ENCODE measurements at places on chromosomes 2 and 18.

GRCh38 chr2:24676493-24676892 is 116.7 kb downstream of the PTRHD1 start:
- no peak for DNase-seq

GRCh38 chr2:108604196-108604595 is 69.9 kb downstream of the LIMS1 start:
- DNase-seq: no peak

GRCh38 chr18:62242955-62243354 is 55.9 kb downstream of the RELCH start:
- no peak for DNase-seq

GRCh38 chr2:30249354-30249753 is 18.0 kb downstream of the LBH start:
- no peak for DNase-seq

- no peak for DNase-seq
These were observed 165.6 kb downstream of the TMEFF2 start for GRCh38 chr2:192029089-192029488.

GRCh38 chr2:203327901-203328759 is at the start of gene ABI2:
ABI2 (plus strand) TSS chr2:203328394; CDS start chr2:203328515, 121 bp downstream.
- peak; percentile 44 for DNase-seq

DNA sequence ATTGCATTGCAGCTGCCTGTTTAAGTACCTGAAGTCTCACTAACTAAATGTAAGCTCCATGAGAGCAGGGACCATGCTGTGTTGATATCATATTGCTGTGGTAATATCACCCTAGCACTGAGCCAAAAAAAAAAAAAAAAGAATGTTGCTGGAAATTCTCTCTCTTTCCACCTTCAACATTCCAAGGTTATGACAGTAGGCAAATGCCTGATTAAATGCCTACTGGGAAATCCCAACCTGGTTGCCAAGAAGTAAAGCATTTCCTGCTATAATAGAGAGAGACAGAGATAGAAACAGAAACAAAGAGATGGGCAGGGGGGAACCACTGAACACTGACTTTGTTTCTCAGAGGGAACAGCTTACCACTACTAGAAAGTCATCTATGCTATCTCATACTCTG is 1604.2 kb downstream of the LRP1B start:
- DNase-seq: no peak

GRCh38 chr2:223532161-223532560 is 70.0 kb downstream of the SCG2 start:
- no peak for DNase-seq

GRCh38 chr2:21367421-21367820 is 243.7 kb downstream of the TDRD15 start:
- DNase-seq: no peak

- DNase-seq: no peak
These were observed 992.8 kb upstream of the FANCL start for GRCh38 chr2:59233920-59234319.

DNA sequence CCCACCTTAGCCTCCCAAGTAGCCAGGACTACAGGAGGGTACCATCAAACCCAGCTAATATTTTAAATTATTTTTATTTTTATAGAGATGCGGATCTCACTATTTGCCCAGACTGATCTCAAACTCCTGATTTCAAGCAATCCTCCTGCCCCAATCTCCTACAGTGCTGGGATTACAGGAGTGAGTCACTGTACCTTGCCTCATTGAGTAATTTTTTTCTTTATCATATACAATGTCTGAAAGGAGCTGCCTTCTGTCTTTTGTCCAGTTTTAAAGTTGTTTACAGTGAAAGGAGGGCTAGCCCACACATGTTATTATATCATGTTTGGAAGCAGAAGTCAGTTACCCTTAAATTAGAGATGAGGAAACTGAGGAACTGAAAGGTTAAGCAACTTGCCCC is 32.5 kb downstream of the PRKRA start:
- no peak for DNase-seq

DNA sequence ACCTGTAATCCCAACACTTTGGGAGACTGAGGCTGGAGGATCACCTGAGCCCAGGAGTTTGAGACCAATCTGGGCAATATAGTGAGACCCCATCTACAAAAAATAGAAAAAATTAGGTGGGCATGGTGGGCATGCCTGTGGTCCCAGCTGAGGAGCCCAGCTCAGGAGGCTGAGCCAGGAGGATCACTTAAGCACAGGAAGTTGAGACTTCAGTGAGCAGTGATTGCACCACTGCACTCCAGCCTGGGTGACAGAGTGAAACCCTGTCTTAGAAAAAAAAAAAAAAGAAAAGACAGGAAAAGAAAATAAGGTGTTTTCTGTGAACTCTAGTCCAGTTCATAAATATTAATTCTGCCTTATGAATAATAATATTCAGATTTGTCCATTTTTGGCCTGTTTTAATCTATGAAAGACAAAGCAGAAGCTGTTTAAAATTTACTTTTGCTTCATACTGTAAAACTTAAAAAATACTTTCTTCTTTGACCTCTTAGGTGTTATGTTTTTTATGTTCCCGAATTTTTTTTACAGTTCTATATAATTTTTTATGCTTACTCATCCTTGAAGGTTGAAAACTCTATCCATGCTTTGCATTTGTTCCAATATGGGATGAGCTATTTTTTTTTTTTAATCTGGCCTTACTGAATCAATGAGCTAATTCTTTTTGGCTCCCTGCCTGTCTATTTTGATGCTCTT is 8.4 kb upstream of the ANXA4 start:
- no peak for DNase-seq

GRCh38 chr18:35618696-35619095 is 37.2 kb downstream of the GALNT1 start:
- no peak for DNase-seq

GRCh38 chr18:44320619-44321460 is 359.8 kb upstream of the SETBP1 start:
- DNase-seq: no peak

DNA sequence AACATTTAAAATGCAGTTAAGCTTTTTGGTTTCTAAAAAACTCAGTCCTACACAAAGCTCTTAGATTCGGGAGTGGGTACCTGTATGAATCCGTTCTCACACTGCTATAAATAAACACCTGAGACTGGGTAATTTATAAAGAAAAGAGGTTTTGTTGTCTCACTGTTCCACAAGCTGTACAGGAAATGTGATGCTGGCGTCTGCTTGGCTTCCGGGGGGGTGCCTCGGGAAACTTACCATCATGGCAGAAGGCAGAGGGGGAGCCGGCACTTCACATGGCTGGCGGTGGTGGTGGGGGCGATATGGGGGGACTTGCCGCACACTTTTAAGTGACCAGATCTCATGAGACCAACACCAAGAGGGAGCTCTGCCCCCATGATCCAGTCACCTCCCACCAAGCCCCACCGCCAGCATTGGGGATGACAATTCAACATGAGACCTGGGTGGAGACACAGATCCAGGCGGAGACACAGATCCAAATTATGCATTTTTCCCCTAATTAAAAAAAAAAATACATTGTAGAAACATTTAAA is 222.5 kb downstream of the GBX2 start:
- no peak for DNase-seq
